ENCODE measurements at places on chromosomes 7 and 10.

DNA sequence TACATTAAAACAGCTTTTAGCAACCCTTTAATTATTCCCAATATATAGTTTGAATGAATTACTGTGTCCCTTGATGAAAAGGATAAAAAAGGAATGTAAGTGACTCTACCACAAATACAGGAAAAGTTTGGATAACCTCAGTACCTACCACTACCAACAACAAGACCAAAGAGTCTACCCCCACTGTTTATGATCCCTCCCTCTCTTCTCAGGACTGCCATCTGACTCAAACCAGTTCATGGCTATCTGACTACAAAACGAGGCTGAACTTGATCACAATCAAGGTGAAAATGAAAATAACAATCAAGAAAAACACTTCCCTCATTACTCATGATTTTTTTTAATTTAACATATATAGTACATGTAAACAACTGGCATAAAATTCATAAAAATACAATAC is 108.7 kb downstream of the DPY19L1 start:
- DNase-seq, result no peak

- DNase-seq, result peak; percentile 91
Measured at GRCh38 chr7:155380221-155380861, 77.6 kb upstream of the EN2 start.

DNA sequence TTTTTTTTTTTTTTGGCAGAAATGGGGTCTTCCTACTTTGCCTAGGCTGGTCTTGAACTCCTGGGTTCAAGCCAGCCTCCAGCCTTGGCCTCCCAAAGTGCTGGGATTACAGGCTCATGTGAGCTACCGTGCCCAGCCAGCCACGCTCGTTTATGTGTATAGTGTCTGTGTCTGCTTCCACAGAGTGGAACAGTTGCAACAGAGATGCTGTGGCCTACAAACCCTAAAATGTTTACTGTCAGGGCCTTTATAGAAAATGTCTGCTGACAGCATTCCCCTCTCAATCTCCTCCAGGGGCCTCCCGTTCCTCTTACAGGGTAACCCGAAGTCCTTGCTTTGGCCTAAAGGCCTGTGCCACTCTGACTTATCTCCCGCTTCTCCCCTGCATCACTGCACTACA is 87.6 kb upstream of the LEP start:
- no peak for DNase-seq

DNA sequence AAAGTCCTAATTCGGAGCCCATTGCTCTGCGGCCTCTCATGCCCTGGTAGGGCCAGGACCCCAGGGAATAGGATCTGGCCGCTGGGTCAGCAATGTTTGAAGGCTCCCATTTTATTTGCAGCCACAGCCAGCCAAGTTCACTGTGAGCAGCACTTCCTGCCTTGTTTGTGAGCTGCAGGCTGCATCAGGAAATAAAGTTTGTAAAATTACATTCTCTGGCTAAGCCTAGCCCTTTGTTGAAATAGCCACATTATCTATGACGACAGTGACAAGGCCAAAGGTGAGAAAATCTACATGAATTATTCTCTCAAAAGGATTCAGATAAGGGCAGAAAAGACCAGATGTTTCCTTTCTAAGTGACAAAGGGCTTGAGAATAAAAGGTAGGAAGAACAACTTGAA is 23.7 kb upstream of the ITGB1 start:
- no peak for DNase-seq

DNA sequence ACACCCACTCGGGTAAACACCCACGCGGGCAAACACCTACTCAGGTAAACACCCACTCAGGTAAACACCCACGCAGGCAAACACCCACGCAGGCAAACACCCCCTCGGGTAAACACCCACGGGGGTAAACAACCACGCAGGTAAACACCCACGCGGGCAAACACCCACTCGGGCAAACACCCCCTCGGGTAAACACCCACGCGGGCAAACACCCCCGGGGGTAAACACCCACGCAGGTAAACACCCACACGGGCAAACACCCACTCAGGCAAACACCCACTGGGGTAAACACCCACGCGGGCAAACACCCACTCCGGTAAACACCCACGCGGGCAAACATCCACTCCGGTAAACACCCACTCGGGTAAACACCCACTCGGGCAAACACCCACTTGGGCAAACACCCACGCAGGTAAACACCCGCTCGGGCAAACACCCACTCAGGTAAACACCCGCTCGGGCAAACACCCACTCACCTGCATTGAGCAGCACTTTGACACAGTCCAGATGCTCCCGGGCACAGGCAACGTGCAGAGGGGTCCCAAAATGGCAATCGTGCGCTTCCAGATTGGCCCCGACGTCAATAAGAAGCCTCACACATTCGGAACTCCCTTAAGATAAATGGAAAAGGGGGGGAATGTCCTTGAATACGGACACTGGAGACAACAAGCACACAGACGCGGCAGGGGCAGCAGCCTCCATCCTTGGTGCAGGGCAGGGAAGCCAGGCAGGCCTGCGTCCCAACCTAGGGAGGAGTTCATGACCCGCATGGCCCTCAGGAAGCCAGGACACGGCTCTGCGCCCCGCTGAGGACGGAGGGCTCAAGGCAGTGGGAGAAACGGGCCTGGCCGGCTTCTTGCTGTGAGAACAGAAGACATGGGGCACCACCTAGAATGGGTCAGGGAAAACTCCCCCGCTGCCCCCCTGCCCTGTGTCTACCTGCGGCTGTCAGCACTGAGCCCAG is 17.6 kb downstream of the ASB13 start:
- DNase-seq, result no peak

GRCh38 chr10:19683356-19683755 is 132.9 kb upstream of the PLXDC2 start:
- DNase-seq, result no peak

GRCh38 chr10:117462424-117462792 is 80.1 kb upstream of the EMX2 start:
- DNase-seq, result no peak

DNA sequence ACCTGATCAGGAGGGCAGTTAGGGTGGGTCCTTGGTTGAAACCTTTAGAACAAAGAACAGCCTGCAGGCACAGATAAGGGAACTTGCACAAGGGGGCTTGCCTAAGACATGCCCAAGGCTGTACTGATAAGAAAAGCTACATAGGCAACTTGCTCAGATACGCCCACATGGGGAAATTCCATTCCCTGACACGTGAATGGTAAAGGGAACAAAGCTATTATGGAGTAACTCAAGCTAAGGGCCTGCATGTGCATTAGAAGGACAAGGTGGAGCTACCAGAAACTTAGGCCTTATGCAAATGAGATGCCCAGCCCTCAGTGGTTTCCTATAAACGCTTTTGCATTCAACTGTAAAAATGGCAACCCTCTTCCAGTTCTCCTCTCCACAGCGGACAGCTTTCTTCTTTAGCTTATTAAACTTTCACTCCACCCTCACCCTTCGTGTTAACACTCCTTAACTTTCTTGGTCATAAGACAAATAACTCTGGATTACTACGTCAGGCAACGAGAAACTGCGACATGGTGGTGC is 1192.1 kb upstream of the CELF2 start:
- DNase-seq, result no peak

GRCh38 chr7:20438694-20439376 is 108.1 kb downstream of the ITGB8 start:
- no peak for DNase-seq

DNA sequence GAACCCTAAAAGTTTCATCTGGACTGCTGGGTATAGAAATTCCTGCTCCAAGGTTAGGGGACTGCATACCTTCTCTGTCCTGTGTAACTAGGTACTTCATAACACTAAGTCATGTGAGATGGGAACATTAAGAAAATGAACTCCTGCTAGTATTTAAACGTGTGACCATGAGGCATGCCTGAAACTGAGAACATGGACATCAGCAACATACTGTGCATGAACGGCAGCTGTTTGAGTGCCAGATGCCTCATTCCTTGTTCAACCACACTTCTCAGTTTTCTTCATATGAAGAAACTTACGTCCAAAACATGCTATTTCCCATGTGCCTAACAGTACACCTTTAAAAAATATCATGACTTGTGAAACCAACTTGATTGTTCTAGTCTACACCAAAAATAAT is 88.5 kb downstream of the CREM start:
- no peak for DNase-seq

DNA sequence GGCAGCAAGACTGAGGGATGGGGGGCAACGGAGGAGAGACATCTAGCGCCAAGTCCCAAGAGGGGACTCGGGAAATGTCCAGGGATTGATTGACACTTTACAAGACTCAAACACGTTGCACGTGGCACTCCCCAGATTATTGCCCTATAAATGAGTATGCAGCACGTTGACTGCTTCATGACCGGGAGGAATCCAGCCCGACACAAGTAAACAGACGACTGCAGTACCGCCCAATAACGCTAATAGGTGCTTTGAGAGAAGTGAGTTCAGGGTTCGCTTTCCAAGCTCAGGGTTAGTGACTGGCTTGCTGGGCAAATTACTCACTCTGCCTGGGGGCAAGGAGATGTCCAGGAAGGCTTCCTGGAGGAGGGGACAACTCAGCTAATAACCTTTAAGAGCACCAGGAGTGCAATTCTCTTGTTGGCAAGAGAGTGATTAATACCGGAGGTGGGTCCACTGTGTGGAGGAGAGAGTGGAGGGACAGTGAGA is 73.3 kb upstream of the MYL10 start:
- no peak for DNase-seq

- no peak for DNase-seq
Measured at GRCh38 chr10:4201866-4202825, 417.1 kb upstream of the KLF6 start.

- DNase-seq, result peak; percentile 24
Measured at GRCh38 chr10:122213766-122214165, 57.3 kb upstream of the BTBD16 start.

GRCh38 chr10:27241010-27241651 is 534 bp upstream of the ACBD5 start:
- DNase-seq, result peak; percentile 52

DNA sequence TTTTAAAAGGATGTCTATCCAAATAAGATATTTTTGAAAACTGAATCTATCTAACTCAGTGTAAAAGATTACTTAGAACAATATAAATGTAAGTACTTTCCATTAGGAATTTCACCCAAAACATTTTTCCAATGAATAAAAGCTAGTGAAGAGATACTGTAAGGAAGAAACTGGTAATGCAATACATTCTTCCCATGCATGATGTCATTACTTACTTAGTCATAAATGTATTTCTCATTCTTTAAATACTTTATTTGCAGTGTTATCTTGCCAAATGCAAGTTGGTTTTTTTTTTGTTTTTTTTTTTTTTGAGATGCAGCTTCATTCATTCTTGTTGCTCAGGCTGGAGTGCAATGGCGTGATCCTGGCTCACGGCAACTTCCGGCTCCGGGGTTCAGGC is 265.6 kb downstream of the PHF14 start:
- DNase-seq, result no peak

DNA sequence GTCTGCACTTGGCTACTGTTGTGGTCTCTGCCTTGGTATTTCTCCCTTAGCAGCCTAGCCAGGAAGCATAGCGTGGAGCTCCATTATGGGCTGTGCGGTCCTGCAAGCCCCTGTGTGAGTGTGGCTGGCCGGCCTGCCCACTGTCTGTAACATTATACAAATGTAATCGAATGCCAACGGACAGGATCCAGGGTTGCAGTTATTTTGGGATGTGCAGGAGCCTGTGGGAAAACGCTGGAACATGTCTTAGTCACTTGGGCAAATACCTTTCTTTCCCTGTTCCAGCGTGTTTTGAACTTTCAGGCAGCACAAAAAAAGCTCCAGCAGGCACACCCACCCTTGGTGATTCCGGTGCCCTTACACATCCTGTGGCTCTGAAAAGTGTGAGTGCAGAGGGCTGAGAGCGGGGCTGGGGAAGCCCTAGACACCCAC is 29.5 kb downstream of the BAG3 start:
- DNase-seq, result no peak

DNA sequence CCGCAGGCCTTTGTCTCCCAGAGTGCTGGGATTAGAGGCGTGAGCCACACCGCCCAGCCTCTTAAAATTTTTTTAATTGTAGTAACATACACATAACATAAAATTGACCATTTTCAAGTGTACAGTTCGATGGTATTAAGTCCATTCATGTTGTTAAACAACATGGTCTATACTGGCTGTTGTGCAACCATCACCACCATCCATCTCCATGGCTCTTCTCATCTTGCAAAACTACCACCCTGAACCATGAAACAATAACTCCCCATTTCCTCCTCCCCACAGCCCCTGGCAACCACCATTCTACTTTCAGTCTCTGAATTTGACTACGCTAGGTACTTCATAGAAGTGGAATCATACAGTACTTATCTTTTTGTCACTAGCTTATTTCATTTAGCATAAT is 7.9 kb upstream of the ZFYVE27 start:
- DNase-seq, result no peak

DNA sequence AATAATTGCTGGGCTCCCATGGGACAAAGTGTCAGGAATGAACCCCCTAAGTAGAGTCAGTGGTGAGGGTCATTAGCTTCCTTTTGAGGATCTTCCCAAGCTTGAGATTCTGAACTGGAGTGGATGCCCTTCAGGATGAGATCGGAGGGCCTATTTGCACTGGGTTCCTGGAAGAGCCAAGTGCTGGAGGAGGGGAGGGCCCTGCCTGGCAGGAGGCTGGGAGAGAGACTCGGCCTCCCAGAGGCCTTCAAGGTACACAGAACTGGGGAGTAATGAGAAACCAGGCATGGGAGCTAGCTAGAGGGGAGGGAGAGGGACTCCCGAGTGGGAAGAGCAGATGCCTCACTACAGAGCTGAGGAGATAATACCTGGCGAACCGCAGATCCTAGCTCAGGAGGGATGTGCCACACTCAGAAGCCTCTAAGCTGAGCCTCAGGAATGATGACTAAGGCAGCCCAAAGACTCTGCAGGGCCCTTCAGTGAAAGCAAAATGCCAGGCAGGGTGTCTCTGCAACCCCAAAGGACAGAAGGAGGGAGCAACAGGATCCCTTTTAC is 9.4 kb downstream of the PDAP1 start:
- no peak for DNase-seq

DNA sequence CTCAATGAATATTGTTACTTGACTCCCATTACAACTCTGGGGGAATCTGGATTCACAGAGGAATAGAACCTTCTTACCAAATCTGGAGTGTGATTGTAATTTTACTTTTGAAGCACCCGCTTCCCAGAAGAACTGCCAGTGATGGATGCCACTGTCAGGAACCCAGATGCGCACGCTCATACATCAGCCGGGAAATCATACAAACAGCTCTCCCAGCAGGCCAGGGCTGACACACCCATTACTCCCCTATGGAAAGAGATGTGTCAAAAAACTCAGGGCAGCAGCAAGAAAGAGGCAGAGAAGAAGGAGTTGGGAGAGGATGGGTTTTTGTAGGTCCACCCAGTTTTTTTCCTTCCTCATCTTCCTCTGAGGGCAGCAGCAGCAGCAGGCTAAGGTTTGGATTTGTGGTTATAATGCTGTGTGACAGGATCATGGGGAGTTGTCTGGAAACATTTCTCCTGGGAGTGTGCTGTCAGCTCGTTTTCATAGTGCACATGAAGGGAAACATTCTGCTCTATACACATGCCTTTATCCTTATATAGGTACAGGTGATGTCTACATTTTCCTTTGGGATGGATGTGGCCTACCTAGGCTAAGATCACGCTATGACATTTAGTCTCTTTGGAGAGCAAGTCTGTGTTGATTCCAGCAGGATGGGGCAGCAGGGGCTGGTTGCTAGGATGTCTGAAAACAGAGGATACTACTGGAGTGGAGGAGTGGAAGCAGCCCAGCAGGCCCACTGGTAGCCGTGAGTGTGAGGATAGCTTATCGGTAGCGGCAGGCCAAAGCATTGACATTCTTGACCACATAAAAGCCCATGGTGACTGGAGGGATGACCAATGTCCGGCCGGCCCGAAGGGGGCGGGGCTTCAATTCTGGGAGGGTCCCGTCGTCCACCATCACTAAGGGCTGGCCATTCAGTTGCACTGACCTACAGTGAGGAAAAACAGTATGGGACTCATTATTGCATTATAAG is 12.4 kb upstream of the HPS1 start:
- DNase-seq, result no peak
